ENCODE measurements at places on chromosomes 4 and X.

DNA sequence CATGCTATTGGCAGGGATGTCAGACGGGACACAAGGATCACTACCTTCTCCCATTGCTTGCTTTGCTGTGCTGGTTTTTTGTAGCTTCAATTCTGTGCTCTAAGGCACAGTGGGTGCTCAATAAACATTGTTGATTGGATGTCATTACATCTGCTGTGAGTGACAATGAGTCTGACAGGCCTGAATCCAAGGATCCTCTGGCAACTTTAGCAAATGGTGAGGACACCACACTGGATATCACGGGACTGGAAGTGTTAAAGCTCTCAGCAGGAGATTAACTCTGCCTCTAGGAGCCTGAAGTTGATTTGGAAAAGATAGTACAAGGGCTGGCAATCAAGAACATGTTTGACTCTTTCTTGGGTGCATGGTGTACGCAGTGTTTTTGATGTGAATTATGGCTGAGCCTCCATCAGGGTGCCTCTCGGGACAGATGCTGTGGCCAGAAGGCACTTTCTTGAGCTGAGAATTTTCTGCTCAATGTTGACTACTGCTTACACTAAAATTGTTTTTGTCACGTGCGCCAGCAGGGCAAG lies 217.9 kb downstream of the ARAP2 start:
- DNase-seq = no peak

DNA sequence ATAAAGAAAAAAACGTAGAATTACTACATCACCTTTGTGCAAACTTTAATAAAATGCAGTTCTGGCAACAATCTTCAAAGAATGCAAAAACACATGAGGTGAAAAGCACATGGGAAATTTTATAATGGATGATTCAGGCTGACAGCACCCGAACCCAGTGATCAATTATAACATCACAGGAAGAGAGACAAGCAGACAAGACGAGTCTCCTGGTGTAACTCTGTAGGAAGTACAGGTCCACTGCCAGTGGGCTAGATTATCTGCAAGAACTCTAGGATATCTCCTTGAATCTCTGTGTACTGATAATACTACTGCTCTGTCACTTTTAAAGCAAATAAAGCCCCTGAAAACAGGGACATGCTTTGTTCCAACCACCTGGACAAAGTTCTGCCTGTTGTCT lies 58.9 kb upstream of the NXF3 start:
- DNase-seq = no peak

- no peak for DNase-seq
These were observed 73.9 kb downstream of the AMOT start for GRCh38 chrX:112766774-112767173.

- DNase-seq = no peak
These were observed 1143.4 kb downstream of the ARAP2 start for GRCh38 chr4:35100932-35101331.

DNA sequence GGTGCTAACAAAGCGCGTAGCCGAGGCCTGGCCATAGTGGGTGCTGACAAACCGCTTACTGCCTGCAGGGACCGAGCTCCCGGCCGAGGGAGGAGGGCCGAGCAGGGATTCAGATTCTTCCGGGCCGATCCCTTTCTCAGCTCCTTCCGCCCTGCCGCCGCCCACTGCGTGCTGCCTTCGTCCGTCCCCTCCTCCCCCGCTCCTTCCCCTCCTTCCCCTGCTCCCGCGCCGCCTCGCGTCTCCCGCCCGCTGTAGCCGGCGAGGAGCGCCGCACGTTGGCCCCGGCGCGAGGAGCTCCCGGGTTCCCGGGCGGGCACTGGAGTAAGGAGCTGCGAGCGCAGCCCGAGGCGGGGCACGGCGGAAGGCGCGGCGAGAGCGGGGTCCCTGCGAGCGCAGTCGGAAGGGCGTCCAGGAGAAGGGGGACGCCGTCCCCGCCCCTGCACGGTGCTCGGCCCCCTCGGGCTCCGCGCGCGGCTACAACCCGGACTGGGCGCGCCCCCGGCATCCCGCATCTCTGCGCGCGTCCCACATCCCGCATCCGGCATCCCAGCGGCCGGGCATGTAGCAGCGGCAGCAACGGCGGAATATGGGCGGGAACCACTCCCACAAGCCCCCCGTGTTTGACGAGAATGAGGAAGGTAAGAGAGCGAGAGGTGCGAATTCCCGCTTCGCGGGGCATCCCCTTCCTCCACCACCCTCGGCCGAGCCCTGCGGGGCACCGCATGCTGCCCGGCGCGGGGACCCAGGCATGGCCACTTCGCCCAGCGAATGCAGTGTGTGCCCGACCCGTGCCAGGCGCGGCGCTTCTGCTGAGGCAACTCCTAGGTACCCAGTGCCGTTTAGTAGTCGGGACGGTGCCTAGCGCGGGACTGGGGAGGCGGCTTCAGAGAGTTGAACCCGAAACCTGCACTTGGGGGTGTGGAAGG lies at the start of gene STK32B:
Gene STK32B (plus strand): TSS at position 203 of the 926 bp plus-strand sequence.
- DNase-seq = peak; percentile 54

- DNase-seq = no peak
These were observed 399.6 kb upstream of the RPS6KA3 start for GRCh38 chrX:20666331-20666730.

- no peak for DNase-seq
These were observed 160.3 kb downstream of the SHOX start for GRCh38 chrX:790783-791360.

GRCh38 chr4:177860171-177860570 lies 417.9 kb upstream of the AGA start:
- no peak for DNase-seq

DNA sequence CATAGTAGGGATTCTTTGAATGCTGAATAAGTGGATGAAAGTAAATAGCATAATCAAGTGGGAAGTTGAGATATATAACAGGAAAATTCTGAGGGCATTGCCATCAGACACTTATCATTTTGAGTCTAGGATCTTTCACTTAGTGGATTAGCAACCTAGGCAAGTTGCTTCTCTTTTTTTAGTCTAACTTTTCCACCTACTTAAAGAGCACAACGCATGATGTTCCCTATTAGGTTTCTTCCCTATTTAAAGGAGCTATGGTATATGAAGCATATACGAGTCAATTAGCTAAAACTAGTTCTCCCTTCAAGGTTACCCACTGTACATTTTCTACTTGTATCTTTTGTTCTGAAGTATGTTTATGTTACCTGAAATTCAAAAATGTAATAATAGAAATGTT lies 67.1 kb upstream of the HS3ST1 start:
- DNase-seq = no peak

GRCh38 chrX:45196701-45197100 lies 4.0 kb downstream of the DIPK2B start:
- no peak for DNase-seq

DNA sequence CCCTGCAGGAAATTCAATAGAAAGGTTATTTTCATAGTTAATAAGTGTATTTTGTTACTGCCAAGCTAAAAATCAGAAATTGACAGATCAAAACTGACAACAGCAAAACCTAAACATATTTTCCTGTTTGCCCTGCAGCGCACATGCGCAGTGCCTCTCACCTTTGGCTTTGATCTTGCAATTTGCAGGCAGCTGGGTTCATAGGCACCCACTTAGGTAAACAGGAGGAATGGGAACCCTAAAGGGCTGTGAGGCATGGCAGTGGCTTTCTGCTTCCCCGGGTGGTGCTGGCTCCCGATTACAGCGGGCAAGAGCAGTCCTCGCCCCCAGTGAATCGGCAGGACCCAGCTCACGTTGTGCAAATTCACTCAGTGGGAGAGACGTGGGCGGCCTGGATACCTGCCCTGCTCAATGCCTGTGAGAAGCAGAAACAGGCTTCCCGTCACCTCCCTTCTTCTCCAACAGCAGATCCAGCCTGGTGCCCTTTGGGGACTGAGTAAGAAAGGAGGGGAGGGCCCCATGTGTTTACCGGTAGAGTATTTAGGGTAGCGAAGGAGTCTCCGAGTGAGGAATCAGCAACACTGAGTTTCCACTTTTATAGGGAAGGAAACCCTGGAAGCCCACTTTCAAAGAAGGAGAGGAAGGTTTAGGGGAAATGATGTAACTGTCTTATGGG lies 25.7 kb downstream of the CCKAR start:
- DNase-seq = no peak

DNA sequence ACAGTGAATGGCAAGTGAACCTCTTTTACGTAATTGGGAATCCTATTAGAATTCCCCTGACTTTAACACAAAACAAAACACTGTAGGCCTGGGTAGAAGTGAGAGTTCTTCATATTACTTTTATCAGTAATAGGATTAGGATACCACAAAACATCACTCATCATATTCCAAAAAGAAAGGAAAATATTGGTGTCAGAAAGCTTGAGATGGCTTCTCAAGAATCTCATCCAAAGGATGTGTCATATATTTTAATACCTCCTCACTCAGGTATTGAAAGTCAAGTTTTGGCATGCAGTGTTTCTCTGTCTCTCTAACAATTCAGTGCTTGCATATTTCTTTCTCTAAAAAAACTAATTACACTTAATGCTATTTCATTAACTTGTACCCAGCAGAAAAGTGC lies 173.2 kb downstream of the PDGFC start:
- no peak for DNase-seq

GRCh38 chrX:43644124-43644701 lies 11.9 kb upstream of the MAOA start:
- DNase-seq = no peak

DNA sequence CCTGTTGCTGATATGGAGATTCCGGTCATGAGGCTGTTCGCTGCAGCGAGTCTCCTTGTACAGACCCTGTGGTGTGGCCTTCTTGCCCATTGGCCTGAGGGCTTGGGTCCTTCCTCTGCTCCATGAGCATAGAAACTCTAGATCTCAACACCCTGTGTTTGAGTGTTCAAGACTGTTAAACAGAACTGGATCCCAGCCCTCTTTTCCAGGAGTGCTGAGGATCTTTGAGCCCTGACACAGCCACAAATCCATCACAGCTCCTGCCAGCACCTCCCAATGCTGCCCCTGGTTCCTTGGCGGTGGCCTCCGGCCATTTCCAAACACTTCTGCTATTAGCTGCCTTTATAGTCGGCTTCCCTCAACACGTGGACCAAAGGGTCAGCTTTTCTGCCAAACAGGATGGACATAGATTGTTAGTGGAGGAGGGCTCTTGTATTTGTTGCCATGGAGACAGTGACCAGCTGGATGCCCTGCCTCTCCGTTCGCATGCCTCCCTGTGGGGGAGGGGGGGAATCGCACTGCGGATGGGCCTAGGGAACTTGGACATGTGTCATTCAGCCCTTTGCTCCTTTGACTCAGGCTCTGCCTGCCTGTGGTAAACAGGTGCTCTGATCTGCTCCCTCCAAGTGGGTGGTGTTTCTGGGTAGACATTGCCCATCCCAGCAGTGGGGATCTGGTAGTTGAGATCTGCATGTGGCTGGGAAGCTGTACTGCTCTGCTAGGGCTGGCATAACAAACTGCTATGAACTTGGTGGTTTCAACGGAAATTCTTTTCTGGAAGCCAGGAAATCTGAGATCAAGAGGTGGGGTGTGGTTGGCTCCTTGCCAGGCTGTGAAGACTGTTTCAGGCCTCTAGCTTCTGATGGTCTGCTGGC lies 6.9 kb upstream of the WDR1 start:
- no peak for DNase-seq

GRCh38 chr4:166064721-166065120 lies 191.7 kb downstream of the TLL1 start:
- no peak for DNase-seq

DNA sequence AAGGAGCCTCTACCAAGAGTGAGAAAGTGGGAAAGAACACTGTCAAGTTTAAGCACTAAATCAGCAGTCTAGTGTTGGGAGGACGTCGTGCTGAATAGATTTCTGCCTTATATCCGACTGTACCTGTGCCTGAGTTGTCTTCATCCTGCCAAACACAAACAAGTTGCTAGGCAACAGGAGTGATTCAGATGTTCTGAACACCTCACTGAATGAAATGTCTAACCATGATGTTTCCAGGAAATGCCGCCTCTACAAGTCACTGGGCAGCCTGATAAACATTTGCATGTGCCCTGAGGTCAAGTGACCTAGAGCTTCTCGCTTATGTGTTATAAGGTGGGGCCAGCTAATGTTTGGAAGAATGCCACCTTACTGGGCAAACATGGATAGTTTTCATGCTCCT lies 37.9 kb downstream of the SGMS2 start:
- DNase-seq = no peak

DNA sequence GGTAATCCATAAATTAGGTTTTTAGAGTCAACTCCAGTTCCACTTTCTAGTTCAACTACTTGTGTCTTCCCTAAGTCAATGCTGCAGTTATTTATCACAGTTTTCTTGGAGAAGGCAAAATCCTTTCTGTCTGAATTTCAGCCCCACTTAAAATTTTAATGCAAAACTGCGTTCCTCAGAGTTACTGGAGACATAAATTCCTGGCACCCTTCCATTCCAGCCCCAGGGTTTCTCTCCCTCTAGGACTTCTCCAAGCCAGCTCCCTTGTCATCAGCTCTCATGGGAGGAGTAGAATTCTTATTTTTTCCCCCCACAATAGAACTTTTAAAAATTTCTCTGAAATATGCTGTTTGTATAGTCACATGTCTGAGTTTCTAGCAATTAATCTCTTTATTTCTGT lies 50.6 kb upstream of the PHOX2B start:
- DNase-seq = no peak

GRCh38 chr4:2907226-2907625 lies 56.0 kb downstream of the NOP14 start:
- no peak for DNase-seq

- peak; percentile 63 for DNase-seq
These were observed 46.1 kb upstream of the CTSO start for GRCh38 chr4:155999725-156000124.

- no peak for DNase-seq
These were observed 94.2 kb downstream of the LARP1B start for GRCh38 chr4:128155231-128155855.

DNA sequence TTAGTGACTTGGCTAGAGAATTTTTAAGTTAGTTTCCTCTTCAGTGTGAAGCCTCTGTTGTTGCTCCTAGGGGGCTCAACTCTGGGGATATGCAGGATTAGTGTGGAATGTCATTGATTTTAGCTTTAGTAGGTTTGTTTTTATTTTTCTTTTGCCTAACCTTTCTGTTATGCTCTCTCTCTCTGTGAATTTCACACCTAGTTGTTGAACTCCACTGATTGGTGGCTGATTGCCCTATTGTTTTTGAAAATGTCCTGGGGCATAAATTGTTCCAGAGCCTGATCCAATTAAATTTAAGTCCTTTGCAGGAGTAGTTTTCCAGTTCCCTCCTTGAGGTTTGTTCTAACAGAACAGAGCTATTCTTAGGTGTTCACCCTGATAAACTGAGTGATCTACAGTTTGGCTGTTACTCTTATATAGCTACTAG lies 393.3 kb upstream of the CTSO start:
- no peak for DNase-seq

- no peak for DNase-seq
These were observed 131.1 kb upstream of the INPP4B start for GRCh38 chr4:142977182-142977581.

DNA sequence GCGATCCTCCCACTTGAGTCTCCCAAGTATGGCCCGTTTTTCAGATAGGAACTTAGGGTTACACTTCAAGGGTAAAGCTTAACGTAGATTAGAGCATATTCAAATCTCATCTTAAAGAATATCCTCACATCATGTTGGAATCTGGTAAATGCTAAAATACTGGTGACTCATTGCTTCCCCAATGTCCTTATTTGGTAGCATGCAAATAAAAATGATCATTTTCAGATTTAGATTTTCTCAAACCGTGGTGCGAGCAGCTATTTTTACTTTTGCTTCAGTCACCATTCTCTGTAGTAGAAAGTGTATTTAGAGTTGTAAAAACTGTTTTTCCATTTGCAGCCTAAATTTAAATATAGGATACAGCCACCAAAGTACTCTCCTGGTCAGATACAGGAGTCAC lies 101.5 kb upstream of the MAML3 start:
- no peak for DNase-seq

- DNase-seq = no peak
These were observed 999.9 kb downstream of the GLUD2 start for GRCh38 chrX:122047261-122047660.

GRCh38 chr4:100981447-100982204 lies 365.7 kb downstream of the PPP3CA start:
- no peak for DNase-seq

All from testis (tissue), 5 donors.